ENCODE measurements at places on chromosomes 1 and 21. TPM values are rescaled to one million over a fixed set of nuclear protein-coding genes. Genes with fewer than 3 reads are reported as not detected.

DNA sequence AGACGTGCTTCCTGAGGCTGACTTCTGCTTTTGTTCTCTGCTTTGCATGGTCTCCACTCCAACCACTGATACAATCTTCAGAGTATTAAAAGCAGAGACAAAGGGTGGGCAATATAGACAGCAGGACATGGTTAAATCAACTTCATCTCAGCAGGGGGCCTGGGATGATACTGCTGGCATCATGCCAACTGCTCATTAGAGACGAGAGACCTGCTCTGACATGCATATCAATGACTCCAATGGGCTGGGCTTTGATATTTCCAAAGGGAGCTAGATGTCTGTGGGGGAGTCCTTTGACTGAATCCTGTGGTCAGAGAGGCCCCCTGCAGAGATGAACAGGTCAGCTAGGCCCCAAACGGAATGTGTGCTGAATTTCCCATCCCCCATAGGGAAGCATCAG, 106.6 kb downstream of the ACTL8 start:
- H3K27me3 ChIP-seq, result no peaks in the 10 kb centered on the region
- DNase-seq, result no peak
- H3K36me3 ChIP-seq, result no peaks in the 10 kb centered on the region
- H3K27ac ChIP-seq, result no peak overlapping the region
- no peak overlapping the region for H3K4me3 ChIP-seq

- H3K4me3 ChIP-seq, result no peak overlapping the region
- no peaks in the 10 kb centered on the region for H3K27me3 ChIP-seq
- DNase-seq, result no peak
Measured at GRCh38 chr1:218667781-218668516, 322.8 kb downstream of the TGFB2 start.

Gene TMEM79
- 4.1 TPM for total RNA-seq

DNA sequence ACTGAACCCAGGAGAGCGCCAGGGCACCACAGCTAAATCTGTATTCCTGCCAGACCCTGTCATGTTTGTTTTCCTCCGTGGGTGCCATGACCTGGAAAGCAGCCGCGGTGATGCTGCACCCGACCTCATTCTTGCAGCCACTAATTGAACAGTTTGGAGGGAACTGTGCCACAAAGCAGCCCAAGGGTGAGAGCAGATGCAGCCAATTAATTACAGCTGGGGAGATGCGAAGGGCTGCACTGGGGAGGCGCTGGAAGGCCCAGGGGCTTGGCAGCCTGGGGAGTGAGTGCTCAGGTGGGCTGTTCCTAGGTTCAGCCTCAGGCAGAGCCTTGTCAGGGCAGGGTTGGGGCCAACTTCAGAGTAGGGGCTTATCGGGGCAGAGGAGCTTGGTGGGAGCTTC, 158.4 kb upstream of the CD34 start:
- H3K27ac ChIP-seq, result no peak overlapping the region
- no peaks in the 10 kb centered on the region for H3K36me3 ChIP-seq
- DNase-seq, result no peak

DNA sequence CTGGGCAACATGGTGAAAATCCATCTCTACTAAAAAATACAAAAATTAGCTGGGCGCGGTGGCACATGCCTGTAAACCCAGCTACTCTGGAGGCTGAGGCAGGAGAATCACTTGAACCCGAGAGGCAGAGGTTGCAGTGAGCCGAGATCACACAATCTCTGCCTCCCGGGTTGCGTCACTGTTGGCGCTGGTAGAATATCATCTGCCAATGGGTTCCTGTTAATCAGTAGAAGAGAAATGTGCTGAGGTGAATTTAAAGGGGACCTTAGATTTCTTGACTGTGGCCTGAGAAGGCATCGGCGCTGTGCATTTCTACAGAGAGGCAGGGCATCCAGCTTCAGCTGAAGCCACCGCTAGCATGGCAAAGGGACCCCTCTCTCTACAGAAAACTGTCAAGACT, 68.0 kb downstream of the TGFB2 start:
- H3K4me1 ChIP-seq, result no peaks in the 10 kb centered on the region
- no peak overlapping the region for H3K27ac ChIP-seq
- H3K27me3 ChIP-seq, result no peaks in the 10 kb centered on the region
- no peak overlapping the region for H3K4me3 ChIP-seq

DNA sequence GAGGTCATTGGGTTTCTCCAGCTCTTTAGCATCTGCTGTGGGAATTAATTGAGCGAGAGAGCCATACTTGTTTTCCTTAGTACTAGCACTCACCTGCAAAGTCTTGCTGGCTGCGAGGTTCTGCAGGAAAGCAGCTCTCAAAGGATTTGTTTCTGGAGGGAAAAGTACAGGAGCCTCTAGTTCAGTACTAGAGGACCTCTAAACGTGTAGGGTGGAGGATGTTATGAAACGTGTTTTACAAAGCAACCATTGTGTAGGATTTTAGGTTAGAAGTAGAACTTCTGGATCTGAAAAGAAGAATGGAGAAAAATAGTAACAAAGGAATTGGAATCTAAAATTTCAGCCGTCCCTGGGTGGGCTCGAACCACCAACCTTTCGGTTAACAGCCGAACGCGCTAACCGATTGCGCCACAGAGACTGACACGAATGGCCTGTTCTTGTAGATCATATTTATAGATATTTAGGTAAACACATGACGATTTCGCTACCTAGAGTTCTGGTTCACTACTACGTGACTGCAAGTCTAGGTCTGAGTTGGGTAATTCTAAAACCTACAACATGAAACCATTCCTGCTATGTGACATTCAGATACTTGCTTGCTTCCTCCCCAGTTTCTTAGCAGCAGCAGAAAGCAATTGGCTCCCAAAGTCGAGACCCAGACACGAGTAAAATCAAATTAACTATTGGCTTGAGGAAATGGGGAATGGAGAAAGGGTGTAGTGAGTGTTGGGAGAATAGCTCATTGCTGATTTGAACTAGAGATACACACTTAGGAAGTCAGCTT, 60.2 kb upstream of the CFAP126 start:
- no peak overlapping the region for H3K4me3 ChIP-seq
- no peak for DNase-seq
- H3K36me3 ChIP-seq, result no peaks in the 10 kb centered on the region

Gene CD2
- 5.0 TPM for total RNA-seq

DNA sequence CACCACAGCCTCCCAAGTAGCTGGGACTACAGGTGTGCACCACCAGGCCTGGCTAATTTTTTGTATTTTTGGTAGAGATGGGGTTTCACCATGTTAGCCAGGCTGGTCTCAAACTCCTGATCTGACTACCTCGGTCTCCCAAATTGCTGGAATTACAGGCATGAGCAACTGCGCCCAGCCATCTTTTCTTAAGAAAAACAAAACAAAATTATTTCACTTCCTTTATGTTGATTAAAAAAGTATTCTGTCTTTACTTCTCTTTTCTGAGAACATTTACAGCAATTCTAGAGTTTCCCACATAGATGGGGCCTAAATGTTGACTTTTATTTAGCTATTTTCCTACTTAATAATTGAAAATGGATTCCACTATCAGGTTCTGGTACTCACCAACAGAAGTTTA, 17.3 kb upstream of the TMEM183A start:
- peaks cover 19% of the 10 kb centered on the region for H3K27me3 ChIP-seq
- DNase-seq, result no peak
- H3K36me3 ChIP-seq, result no peaks in the 10 kb centered on the region
- H3K4me1 ChIP-seq, result no peaks in the 10 kb centered on the region

Gene MTARC2
- 199 TPM for total RNA-seq

DNA sequence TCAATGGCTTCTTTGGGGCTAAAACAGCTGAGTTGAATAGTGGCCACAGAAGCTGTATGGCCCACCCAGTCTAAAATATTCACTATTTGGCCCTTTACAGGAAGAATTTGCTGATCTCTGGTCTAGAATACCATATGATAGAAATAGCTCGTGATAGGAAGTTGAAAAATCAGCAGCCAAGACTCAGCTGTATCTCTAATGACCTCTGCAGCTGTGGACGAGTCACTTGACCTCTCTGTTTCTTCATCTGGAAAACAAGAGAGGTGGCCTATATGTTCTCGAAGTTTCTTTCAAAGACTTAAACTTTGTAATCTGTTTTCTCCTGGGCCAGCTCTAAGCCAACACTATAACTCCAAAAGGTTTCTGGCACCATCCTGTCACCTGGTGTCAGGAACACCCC, 129.2 kb downstream of the ZBTB18 start:
- no peak overlapping the region for H3K4me3 ChIP-seq
- DNase-seq, result no peak
- H3K4me1 ChIP-seq, result no peaks in the 10 kb centered on the region
- no peaks in the 10 kb centered on the region for H3K36me3 ChIP-seq
- no peak overlapping the region for H3K27ac ChIP-seq

DNA sequence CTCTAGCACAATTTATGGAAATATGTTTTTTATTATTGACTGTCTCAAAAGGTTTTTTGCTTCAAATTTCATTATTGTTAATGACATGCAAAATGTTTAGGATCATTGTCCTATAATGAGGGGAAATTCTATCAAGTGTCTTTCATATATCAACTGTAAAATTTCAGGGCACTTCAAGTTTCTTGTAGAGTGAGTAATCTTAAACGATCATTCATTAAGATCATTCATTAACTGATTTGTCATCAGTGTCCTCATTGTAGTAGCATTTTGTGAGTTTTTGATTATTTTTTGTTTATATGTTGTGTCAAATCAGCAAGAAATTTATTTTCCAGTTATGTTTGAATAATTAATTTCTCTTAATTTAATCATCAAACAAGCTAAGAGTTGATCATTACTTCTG, 111.8 kb upstream of the PRDX6 start:
- no peaks in the 10 kb centered on the region for H3K36me3 ChIP-seq
- no peaks in the 10 kb centered on the region for H3K4me1 ChIP-seq
- no peak overlapping the region for H3K27ac ChIP-seq

GRCh38 chr1:101112051-101112780, 86.6 kb upstream of the DPH5 start:
- H3K27me3 ChIP-seq, result no peaks in the 10 kb centered on the region
- no peak overlapping the region for H3K4me3 ChIP-seq
- no peaks in the 10 kb centered on the region for H3K4me1 ChIP-seq
- H3K36me3 ChIP-seq, result no peaks in the 10 kb centered on the region
- DNase-seq, result peak; percentile 40
- no peak overlapping the region for H3K27ac ChIP-seq

Gene TNFRSF18
- total RNA-seq, result 3.3 TPM

Measured in transverse colon (tissue), 4 donors.